Right lobe of liver (tissue), 6 donors: ENCODE measurements at places on chromosomes 5 and 9. TPM values are rescaled to one million over a fixed set of nuclear protein-coding genes. Genes with fewer than 3 reads are reported as not detected.

Gene RASEF
- 1.2 TPM for total RNA-seq

Gene TMC1
- not detected for total RNA-seq

GRCh38 chr9:98256756-98257155 lies 1.3 kb upstream of the TBC1D2 start:
- H3K27ac ChIP-seq, result peak overlapping the region; percentile 94
- H3K4me3 ChIP-seq, result peak overlapping the region; percentile 94
- H3K27me3 ChIP-seq, result no peaks in the 10 kb centered on the region
- H3K36me3 ChIP-seq, result no peaks in the 10 kb centered on the region
- DNase-seq, result no peak
- peaks cover 11% of the 10 kb centered on the region for H3K4me1 ChIP-seq

DNA sequence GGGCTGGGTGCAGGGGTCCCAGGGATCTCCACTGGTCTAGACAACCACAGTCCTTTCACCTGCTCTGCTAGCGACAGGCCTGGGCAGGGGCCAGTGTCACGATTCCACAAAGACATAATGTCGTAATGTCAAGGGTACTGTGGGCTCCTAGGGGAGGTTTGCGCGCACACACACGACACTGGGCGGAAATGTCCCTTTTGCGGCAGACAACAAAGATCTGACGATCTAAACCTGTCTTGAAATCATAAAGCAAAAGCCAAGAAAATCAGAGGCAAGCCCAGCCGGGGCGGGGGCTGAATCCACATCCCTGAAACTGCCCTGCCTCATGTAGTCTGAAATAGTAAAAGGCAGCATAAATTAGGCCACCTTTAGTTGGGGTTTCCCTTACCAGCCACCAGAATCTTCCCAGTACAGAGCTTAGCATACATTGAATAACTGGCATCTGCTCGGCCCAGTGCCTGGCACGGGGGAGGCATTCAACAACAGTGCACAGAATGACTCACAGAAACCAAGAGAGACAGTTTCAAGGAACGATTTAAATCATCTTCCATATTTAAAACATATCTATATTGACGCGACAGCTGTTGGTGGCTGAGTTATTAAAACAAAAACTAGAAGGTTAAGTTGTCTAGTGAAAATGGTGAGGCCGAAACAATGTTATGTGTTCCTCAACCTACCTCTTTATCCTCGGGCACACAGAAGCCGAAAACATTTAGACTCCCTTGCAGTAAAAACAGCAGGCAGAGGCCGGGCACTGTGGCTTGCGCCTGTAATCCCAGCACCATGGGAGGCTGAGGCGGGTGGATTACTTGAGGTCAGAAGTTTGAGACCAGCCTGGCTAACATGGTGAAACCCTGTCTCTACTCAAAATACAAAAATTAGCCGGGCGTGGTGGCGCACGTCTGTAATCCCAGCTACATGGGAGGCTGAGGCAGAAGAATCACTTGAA lies 151.0 kb downstream of the MYO10 start:
- no peaks in the 10 kb centered on the region for H3K27me3 ChIP-seq
- H3K4me1 ChIP-seq, result no peaks in the 10 kb centered on the region
- no peak for DNase-seq
- no peak overlapping the region for H3K27ac ChIP-seq

DNA sequence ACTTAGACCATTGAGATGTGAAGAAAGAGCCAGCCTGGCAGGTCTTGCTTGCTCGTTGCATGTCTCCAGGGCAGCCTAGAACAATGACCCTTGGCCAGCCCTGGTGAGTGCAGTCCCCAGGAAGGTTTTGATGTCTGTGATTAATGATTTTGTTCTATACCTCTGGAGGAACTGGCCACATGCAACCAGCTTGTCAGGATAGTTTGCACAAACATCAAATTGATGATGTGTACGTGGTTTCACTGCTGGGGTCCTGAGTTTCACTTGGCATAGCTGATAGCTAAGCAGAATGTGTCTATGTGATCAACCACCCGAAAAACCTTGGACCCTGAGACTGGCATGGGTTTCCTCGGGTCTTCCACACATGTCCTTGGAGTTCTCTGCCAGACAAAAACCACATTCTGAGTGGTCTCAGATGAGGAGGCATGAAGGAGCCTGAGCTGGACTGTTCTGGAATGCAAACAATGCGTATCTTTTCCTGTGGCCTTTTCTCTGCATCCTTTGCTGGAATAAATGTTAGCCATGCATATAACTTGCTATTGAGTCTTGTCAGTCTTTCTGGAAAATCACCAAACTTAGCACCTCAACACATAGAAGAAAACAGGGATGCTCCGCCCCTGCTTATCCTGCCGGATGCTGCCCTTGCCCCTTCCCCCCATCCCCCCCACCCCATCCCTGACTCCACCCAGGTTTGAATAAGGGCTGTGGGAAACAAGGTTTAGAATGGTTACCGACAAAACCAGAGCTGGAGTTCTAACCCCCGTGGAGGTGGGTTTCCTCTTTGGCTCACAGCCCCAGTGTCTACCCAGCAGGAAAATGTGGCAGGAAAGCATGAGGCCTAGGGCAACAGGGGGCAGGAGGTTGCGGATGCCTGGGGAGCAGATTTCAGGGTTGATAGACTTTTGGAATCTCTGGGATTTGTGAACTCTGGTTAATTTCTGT lies 50.1 kb upstream of the ANKRD33B start:
- no peak for DNase-seq
- H3K4me1 ChIP-seq, result no peaks in the 10 kb centered on the region
- H3K27me3 ChIP-seq, result no peaks in the 10 kb centered on the region
- H3K27ac ChIP-seq, result no peak overlapping the region

- peaks cover 6% of the 10 kb centered on the region for H3K36me3 ChIP-seq
- no peaks in the 10 kb centered on the region for H3K27me3 ChIP-seq
- H3K4me3 ChIP-seq, result no peak overlapping the region
- H3K4me1 ChIP-seq, result peaks cover 31% of the 10 kb centered on the region
These were observed 103.5 kb downstream of the DAPK1 start for GRCh38 chr9:87601176-87601575.

GRCh38 chr5:153584126-153584959 lies 93.9 kb downstream of the GRIA1 start:
- H3K36me3 ChIP-seq, result no peaks in the 10 kb centered on the region
- no peaks in the 10 kb centered on the region for H3K27me3 ChIP-seq
- H3K4me1 ChIP-seq, result no peaks in the 10 kb centered on the region

- no peaks in the 10 kb centered on the region for H3K27me3 ChIP-seq
- H3K4me3 ChIP-seq, result no peak overlapping the region
These were observed 168.1 kb downstream of the GRIA1 start for GRCh38 chr5:153658606-153659005.

GRCh38 chr5:174971210-174971609 lies 246.8 kb downstream of the MSX2 start:
- DNase-seq, result no peak
- H3K4me1 ChIP-seq, result no peaks in the 10 kb centered on the region
- no peak overlapping the region for H3K4me3 ChIP-seq
- no peaks in the 10 kb centered on the region for H3K27me3 ChIP-seq

GRCh38 chr5:168128557-168128956 lies 162.9 kb upstream of the WWC1 start:
- H3K36me3 ChIP-seq, result no peaks in the 10 kb centered on the region
- H3K27ac ChIP-seq, result no peak overlapping the region
- H3K27me3 ChIP-seq, result no peaks in the 10 kb centered on the region
- H3K4me3 ChIP-seq, result no peak overlapping the region
- no peaks in the 10 kb centered on the region for H3K4me1 ChIP-seq

- no peaks in the 10 kb centered on the region for H3K36me3 ChIP-seq
- H3K27me3 ChIP-seq, result no peaks in the 10 kb centered on the region
- no peak overlapping the region for H3K4me3 ChIP-seq
- DNase-seq, result no peak
- H3K27ac ChIP-seq, result no peak overlapping the region
- H3K4me1 ChIP-seq, result no peaks in the 10 kb centered on the region
These were observed 93.1 kb downstream of the OLFM1 start for GRCh38 chr9:135180586-135180985.

- H3K4me3 ChIP-seq, result no peak overlapping the region
- no peaks in the 10 kb centered on the region for H3K36me3 ChIP-seq
- no peak for DNase-seq
- no peaks in the 10 kb centered on the region for H3K27me3 ChIP-seq
- H3K4me1 ChIP-seq, result no peaks in the 10 kb centered on the region
- H3K27ac ChIP-seq, result no peak overlapping the region
These were observed 276.8 kb upstream of the CLINT1 start for GRCh38 chr5:158135682-158136179.
